Stimulated activated CD8-positive, alpha-beta memory T cell treated with anti-CD3 and anti-CD28 coated beads, Interleukin-2, amount 100 ng/mL, for 1 hour (primary cell): ENCODE measurements at places on chromosomes 5 and 9.

DNA sequence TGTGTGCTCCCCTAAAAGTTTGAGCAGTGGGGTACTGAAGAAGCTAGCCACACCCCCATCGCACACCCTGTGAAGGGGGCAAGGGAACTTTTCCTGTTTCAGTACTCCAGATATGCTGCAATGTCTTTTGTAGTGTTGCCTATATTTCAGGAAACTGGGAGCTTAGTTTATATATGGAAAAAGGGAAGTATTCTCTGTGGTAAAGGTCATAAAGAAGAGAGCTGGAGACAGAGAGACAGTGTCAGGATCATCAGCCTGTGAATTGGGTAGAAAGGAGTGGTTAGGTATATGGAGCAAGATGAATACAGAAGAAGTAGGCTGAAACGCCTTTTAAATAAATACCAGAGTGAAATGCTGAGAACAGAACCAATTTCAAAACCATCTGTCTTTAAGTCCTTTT, 82.2 kb upstream of the C9orf72 start:
- no peak for DNase-seq

DNA sequence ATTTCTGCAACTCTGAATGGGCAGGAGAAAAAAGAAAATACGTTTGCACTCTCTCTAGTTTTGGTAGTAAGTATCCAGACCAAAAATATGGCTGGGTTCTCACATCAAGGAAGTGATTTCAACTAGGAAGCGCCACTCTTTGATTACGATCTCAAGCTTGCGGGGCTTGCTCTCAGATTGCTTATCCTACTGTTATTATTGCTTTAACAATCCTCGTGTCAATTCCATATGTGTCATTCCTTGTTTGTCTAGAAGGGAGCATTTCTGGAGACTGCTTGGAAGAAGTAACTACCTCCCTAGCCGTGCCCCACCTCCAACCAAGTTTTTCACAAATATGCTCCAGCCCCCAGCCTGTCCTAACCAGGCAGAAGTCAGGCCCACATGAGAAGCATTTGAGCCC, 3.5 kb downstream of the PRUNE2 start:
- no peak for DNase-seq

DNA sequence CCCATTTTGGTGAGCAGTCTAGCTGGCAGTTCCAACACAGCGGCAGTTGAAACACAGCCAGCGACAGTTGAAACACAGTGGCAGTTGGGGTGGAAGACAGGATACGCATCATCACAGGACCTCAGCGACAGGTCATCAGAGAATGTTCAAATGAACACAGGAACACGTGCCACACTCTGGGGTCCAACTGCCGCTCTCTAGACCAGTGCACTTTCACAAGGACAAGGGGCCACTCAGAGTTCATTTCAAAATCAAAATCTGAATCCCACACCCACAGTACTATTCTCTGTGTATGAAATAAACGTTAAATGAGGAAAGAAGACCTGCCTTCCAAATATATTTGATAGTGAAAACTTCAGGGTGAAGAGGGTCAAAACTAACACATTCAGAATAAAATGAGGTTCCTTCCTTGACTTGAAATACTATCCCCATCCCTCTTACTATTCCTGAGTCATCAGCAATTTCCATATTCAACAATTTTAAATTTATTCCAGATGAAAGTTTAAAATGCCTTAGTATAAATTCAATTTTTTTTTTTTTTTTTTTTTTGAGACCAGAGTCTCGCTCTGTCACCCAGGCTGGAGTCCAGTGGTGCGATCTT, 53.0 kb upstream of the SIMC1 start:
- DNase-seq = no peak

DNA sequence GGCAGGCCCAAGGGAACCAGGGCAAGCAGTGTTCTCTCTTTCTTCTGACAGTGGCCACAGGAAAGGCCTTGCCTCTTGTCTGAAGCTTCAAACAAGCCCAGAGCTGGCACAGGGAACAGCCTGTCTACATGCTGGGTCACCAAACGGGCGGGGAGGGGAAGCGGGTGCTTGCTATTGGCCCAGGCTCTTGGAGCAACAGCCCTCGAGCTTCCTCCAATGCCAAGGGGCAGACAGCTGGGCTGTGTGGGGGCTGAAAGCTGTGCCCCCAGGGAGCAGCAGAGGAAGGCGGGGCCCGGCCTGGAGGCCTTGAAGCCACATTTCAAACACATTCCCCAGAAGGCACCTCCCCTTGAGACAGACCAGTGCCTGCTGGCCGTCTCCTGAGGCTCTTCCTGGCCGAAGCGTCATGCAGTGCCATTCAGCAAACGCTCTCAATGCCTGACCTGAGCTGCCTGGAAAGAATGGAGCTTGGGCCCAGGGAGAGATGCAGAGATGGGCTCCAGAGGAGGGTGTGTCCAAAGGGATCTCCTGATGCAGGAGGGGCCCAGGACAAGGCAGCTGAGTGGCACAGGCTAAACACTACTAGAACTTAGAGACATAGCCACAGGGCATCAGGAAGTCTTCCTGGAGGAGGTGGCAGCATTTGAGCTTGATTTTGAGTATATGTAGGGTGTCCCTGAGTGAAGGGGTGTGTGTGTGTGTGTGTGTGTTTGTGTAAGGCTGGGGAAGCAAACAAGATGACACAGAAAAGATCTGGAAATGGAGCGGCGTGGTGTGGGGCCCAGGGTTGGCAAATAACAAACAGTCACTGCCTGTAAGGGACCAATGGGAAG, 2.5 kb downstream of the FIBCD1 start:
- no peak for DNase-seq

GRCh38 chr5:34484216-34484920, 171.8 kb upstream of the RAI14 start:
- no peak for DNase-seq

DNA sequence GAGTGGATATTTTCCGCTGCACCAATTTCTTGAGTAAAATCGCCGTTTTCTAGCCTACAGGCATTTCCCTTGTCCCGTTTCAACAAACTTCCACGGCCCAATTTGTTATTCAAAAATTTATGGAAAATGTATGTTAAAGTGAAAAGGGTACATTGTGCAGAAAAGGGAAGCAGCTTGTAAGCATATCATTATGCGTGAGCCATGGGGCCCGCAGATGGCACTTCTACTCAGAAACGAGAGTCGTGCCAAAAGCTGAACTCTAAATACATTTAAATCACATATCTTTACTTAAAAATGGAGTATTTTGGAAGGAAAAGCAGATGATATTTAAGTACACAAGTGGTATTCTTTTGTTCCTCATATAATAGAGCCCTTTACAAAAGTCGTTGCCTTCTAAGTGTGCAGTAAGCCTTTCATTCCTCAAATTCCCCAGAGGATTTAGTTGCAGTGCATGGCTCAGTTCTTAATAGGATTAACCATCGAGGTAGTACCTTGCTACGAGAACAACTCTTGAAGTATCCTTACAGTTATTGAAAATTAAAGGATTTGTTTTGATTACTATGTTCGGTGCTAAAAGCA, 1227.2 kb upstream of the WWC1 start:
- DNase-seq = no peak

- DNase-seq = no peak
Observed at GRCh38 chr5:140978260-140978659, 12.0 kb downstream of the PCDHAC2 start.

- DNase-seq = no peak
Observed at GRCh38 chr5:131536211-131536826, 98.7 kb downstream of the RAPGEF6 start.

GRCh38 chr5:39264528-39264927, 45.2 kb upstream of the FYB1 start:
- no peak for DNase-seq

DNA sequence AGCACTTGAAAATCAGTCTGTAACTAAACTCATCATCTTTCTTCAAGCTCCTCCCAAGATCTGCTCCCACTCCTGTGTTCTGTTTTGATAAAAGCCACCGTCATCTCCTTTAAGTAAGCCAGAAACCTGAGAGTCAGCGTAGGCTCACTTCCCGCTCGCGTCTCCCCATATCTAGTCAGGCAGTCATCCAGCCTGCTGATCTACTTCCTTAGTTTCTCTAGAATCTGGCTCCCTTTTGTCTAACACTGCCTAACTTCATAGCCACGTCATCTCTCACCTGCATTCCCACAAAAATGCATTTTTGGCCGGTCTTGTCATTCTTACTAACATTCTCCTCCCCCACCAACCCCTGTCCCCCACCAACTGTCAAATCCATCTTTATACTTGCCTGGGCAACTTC, 3.0 kb upstream of the TJP2 start:
- no peak for DNase-seq

- DNase-seq = no peak
Observed at GRCh38 chr9:41229408-41230401, 40.6 kb upstream of the ZNG1F start.

DNA sequence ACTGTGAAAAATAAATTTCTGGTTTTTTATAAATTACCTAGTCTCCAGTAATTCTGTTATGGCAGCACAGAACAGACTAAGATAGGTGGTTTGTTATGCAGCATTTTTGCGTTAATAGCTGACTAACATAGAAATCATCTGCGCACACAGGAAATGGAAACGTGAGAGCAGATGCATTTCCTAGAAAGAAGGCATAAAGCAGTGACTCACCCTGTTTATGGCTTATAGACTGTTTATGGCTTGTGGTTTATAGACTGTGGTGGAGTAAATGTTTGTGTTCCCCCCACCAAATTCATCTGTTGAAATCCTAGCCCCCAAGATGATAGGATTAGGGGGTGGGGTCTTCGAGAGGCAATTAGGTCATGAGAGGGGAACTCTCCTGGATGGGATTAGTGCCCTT, 18.3 kb upstream of the OSMR start:
- no peak for DNase-seq

DNA sequence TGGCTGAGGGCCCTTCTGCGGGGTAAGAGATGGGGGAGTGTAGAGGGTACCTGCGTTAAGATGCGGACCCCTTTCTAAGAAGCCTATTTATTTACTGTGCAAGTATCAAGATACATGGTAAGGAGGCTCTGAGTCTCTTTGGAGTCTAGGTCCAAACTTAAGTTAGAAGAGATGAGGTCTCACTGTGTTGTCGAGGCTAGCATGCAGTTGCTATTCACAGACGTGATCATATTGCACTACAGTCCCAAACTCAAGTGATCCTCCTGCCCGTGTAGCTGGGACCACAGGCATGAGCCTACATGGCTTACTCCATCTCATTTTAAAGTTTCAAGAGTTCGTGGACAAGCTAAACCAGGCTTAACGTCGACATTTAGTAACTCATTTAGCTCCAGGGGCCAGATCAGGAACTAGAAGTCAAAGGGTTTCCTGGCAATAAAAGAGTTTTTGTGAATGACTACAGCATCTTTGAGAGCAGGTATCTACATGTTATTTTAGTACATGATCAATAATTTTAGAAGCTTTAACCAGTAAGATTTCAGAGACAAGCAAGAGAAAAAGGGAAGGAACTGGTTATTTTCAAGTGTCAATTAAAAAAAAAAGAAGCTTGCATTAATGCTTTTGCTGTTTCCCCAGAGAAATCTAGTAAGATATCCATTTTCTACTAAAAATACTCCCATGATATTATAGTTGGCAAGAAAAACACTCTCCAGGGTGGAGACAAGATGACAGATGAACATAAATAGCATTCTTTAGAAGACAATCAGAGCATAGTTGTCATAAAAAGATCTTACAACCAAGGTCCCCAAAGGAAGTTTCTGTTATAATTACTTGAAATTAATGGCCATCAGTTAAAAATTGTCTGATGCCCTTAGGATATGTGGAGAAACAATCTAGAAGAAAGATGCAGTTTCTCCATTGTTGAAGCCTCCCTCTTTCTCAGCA, 141.3 kb downstream of the SCAMP1 start:
- no peak for DNase-seq

DNA sequence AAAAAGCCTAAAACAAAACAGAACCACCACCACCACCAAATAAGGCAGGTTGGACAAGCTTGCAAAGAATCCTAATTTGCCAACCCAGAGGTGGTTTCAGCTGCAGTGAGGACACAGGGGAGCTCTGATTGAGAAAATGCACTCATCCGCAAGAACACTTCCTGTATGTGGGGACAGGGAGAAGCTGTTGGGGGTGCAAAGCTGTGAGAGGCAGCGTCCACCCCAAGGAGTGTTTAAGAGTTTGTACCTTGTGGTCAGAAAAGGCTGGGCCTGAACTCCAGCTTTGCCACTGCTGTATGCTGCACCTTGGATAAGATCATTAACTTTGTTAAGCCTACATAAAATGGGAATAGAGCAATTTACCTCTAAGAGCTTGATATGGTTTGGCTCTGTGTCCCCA, 511.7 kb downstream of the BNC2 start:
- DNase-seq = no peak

GRCh38 chr5:179769271-179769670, 24.5 kb upstream of the LTC4S start:
- no peak for DNase-seq

GRCh38 chr5:63008195-63008594, 429.6 kb downstream of the LRRC70 start:
- DNase-seq = no peak

DNA sequence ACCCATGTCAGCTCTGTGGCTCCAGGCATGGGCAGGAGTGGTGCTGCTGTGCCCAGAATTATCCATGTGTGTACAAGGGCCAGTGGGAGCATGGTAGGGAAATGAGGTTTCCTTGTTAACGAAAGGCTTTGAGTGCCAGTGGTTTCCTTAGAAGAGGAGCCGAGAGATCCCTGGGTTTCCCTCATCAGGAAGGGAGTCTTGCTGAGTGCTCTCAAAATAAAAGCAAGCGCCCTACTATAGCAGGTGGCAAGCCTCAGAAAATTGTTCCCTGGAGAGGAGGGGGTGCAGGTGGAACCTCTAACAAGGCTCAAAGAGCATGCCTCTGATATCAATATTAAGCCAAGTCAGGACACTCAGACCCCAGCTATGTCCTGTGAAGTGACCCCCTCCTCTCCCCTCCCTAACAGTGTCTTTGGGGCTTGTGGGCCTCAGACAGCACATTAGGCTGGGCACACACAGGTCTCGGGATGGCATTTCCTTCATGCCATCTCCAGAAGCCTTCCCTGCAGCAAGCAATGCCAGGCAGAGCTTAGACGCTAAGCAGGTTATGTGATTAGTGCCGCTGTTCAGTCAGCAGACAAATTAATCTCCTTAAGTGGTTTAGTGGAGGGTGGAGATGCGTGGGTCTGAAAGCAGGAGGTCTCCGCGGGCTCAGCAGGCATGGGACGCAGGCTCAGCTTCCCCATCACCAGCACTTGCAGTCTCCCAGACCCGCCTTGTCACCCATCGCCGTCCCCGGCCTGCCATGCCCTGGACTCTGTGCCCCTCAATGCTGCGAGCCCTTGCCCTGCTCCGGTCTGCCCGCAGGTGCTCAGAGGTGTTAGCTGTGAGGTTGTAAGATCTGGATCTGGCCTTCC, 60.0 kb upstream of the RARS1 start:
- no peak for DNase-seq

- no peak for DNase-seq
Observed at GRCh38 chr5:116581910-116582309, 7.3 kb upstream of the SEMA6A start.

- DNase-seq = no peak
Observed at GRCh38 chr9:96304230-96304629, 2.3 kb upstream of the HSD17B3 start.

DNA sequence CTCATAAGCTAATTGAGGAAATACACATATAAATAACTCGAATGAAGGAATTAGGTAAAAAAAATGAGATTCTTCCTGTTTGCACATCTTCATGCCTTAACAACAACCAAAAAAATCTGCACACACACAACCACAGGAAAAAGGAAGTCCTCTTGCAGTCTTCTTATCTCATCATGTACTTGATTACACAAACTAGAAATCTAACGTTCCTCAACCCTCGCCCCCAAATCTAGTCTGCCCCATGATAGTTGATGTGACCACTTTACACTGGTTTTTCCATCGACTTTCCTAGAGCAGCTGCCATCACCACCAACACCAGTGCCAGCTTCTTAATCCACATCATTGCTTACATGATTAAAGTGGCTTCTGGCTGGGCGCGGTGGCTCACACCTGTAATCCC, 31.2 kb upstream of the RNU6ATAC start:
- no peak for DNase-seq

- DNase-seq = no peak
Observed at GRCh38 chr5:155402927-155403640, 389.5 kb downstream of the KIF4B start.
